ENCODE measurements at places on chromosomes 13 and 19.

- DNase-seq, result no peak
These were observed 465.3 kb downstream of the GPC5 start for GRCh38 chr13:91863699-91864098.

DNA sequence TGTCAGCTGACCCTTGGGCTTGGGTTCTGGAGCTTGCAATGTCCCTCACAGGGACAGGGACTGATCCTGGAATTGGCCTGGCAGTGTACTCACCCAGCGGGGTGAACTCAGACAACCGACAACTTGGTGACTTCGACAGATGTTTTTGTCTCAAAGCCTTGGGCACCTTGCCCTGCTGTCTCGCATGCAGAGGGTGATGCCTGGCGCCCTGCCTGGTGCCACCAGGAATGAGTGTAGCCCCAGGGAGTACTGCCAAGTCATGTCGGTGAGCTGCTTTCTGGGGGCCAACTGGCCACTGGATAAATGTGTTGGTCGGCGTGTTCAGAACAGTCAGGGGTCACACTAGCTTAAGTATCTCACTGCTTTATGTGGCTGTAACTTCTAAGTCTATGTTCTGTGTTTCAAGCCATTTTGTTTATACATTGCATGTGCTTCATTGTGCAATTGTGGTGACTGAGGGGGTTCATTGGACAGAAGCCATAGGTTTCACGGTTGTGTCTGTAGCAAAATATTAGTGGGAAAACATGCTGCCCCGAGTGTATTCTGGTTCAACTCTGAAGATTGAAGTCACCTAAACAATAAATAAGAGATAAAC is 96.3 kb upstream of the TNFSF11 start:
- DNase-seq, result no peak

GRCh38 chr19:49689133-49690078 is at the start of gene ADM5:
TSS of gene ADM5 (plus strand) at chr19:49689594. CDS start at chr19:49689838, 244 bp downstream.
- DNase-seq, result no peak

DNA sequence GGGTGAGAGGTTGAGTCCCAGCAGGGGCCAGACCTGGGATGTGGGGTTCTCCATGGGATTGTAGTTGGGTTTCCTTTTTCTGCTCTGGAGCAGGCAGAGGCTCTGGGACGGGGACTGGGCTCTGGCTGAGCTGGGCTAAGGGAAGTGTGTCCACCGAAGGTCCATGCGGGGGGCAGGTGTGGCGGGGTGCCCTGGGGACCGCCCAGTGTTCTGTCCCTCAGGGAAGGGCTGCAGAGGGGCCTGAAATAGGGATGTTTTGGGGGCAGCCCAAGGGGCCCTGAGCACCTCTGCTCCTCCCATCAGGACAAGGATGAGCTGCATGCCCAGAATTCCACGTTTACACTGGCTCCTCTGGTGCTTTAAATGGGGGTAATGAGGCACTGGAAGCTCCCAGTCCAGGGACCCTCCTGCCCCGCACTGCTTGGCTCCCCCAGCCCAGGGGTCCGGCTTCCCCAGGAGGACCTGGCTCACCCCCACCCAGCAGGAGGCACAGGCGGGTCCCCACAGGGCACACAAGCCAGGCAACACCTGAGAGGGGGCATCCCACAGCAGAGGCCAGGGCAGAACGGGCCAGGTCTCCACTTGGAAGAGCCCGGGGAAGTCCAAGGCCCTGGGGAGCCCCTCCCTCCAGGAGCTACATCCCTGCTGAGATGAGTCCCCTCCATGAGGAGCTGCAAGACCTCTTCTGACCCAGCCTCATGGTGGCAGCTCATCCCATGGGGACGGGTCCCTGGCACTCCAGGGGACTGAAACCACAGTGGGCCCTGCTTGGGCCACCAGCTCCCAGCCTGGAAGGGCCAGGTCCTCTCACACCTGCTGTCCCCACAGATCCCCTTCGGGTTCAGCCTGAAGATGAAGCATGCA is 14.7 kb upstream of the ZNF14 start:
- no peak for DNase-seq

- peak; percentile 39 for DNase-seq
These were observed 6.3 kb downstream of the ARGLU1 start for GRCh38 chr13:106561551-106562170.

GRCh38 chr19:19342086-19343015 is 21.7 kb downstream of the MAU2 start:
- DNase-seq, result no peak

- DNase-seq, result no peak
These were observed 83.5 kb upstream of the FNDC3A start for GRCh38 chr13:48892053-48892687.

- DNase-seq, result no peak
These were observed 25.9 kb downstream of the RASA3 start for GRCh38 chr13:114106526-114106925.

DNA sequence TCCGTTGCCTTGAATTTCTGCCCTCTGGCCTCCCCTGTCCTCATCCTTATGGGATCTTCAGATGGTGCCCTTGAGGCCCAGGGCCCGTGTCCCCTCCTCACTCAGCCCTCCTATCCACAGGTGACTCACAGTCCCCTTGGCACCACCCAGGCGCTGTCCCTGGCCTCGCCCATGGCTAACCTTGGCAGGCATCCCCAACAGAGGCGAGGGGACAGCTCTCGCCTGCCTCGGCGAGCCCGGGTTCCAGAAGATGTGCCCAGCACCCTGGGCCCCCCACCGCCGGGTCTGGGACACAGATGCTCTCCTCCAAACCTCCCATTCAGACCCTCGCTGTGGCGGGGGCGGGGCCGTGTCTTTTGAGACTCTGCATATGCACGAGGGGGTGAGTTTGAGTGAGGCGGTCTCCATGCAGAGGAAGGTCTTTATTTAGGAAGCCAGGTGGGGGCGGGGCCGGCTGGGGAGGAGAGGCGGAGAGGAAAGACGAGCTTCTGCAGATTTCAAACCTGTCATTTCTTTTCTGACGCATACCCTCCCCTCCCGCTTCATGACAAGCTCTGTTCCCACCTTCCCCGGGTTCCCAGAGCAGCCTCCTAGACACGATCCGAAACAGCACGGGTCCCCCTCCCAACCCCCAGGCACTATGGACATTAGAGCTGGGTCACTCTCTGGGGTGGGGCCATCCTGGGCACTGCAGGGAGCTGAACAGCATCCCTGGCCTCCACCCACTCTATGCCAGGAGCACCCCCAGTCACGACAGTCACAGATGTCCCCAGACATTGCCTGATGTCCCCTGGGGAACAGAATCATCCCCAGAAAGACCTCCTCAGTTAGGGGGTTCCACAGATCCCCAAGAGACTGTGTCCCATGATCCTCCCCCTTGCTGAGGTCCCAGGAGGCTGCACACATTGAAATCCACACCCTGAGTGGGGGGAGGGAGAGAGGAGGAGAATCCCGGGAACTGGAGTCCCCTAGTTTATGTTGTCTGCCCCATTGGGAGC is 48.5 kb downstream of the GNG7 start:
- no peak for DNase-seq

- no peak for DNase-seq
These were observed 2.4 kb downstream of the NR2F6 start for GRCh38 chr19:17243211-17243829.

- no peak for DNase-seq
These were observed 35.4 kb downstream of the WDFY2 start for GRCh38 chr13:51619614-51620013.

- DNase-seq, result peak; percentile 33
These were observed at the start of gene ARL11 for GRCh38 chr13:49627831-49628652. TSS of gene ARL11 (plus strand) at chr13:49628507. CDS start at chr13:49630448, 1,941 bp downstream.

DNA sequence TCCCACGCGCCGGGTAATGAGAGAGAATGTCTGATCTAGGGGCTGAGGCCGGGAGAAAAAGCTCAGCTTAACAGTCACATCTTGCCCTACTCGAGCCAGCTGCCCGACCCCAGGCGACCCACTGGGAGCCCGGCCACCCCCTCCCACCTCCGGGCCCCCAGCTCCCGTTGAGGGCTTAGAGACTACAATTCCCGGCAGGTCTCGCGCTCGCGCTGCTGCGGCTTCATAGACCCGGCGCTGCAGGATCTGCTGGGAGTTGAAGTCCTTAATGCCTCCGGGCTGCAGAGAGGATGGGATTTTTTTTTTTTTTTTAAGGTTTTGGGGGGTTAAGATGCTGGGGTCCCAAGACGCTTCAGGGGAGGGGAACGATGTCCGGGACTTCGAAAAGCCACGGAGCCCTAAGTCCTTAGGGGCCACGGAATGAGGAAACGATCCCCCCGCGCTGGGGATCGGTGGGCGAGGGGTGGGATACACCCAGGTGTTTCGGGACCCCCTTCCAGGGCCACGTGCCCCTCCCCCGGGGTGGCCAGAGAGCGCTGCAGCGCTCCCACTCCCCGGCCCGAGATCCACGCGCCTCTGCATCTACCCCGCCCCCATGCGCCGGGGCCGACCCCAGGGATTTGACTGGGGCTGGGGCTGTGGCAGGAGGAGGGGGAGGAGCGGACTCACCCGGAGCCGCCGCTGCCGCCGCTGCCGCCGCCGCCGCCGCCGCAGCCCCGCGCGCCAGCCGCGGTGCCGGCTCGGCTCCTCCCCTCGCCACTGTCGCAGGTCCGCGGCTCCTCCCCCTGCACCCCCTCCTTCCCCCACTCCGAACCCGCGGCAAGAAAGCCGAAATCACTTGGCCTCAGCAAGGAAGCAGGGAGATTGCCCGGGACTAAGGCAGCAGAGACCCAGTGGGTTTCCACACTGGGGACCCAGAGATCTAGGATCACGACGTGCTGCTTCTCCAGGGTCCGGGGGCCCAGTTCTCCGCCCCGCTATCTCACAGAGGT is at the start of gene SYT3:
Gene SYT3, minus strand, starts transcription at position 761 of the 992 bp plus-strand sequence. CDS start 2,470 bp downstream, outside the sequence.
- DNase-seq, result peak; percentile 11

- DNase-seq, result no peak
These were observed 1.9 kb downstream of the UBE2S start for GRCh38 chr19:55405638-55406037.

DNA sequence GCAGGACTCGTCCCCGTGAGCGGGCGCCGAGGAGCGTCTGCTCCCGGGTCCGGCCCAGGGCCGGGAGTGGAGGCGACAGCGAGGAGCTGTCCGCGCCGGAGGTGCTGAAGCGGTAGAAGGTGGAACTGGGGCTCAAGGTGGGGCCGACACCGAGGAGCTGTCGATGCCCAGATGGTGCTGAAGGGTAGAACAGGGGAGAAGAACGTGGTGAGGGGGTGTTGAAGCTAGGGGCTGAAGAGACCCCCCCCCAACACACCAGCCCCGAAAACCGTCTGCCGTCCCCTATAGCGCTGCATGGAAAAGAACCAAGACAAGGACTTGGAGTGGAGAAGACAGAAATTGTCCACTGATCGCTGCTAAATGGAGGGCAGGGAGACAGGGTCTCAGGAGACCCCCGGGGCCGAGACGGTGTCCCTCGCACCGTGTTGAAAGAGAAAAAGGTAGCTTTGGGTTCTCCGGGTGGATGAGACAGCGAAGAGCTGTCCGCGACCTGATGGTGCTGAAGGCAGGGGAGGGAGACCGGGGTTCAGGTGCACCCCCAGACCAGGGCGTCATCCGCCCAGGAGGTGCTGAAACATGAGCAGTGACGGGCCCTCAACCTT is 7.1 kb upstream of the PDE4C start:
- peak; percentile 20 for DNase-seq

DNA sequence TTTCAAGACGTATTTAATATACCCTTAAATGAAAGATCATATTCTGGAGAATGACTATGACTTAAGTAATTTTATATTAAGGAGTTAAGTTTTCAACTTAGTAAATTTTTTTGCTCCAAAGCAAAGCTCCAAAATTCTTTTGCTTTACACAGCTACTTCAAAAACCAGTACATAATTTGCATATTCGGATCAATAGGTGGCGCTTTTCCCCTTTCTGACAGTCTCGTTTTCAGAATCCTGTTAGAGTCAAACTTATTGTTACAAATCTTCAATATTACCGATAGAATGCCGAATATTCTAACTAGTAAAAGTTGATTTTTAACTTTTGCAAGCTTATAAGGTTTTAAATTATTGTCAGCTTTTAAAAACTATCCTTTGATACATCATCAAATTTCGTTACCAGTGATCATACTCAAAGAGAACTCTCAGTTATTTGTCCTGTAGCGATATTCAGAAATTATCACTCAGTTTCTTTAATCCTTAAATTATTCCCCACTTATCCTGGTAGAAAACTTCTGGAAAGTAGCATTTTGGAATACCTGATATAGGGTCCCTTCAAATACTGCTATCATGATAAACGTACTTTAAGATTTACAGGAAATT is 852.7 kb upstream of the KLHL1 start:
- no peak for DNase-seq

GRCh38 chr13:77374786-77375185 is 47.9 kb upstream of the MYCBP2 start:
- no peak for DNase-seq

GRCh38 chr13:33403807-33404362 is 118.3 kb upstream of the STARD13 start:
- DNase-seq, result no peak

- DNase-seq, result no peak
These were observed 65.1 kb upstream of the TEX29 start for GRCh38 chr13:111255228-111255790.

GRCh38 chr19:33653684-33654083 is 31.9 kb downstream of the CHST8 start:
- no peak for DNase-seq

DNA sequence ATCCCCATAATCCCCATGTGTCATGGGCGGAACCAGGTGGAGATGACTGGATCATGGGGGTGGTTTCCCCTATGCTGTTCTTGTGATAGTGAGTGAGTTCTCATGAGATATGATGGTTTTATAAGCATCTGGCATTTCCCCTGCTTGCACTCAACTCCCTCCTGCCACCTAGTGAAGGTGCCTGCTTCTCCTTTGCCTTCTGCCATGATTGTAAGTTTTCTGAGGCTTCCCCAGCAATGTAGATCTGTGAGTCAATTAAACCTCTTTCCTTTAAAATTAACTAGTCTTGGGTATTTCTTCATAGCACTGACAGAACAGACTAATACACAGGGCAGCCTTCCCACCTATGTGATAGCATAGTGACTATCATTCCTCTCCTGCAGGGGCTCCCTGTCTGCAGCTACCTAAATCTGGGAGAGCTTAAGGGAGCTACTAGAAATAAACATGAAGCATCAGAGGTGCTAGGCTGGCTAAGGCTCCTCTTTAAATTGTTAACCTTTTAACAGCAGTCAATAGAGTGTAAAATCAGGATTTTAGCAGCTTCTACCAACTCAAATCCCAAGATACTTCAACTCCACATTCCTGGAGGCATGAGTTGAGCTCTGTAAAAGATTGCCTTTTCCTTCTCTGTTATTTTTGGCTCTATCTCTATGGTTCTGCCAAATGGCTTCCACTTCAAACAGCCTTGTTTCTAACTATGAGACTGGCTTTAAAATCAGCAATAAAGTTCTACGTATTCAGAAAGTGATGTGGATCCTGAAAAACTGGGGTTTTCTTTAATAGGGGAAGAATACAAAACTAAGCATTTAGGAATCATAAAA is 112.3 kb downstream of the VWA8 start:
- DNase-seq, result no peak
